ENCODE measurements at places on chromosomes 12 and 14.

- peak; percentile 66 for DNase-seq
Measured at GRCh38 chr12:132285991-132286681, 43.3 kb downstream of the GALNT9 start.

- DNase-seq: no peak
Measured at GRCh38 chr12:94239332-94239993, 91.1 kb downstream of the PLXNC1 start.

- no peak for DNase-seq
Measured at GRCh38 chr14:91338379-91338778, 79.2 kb downstream of the CCDC88C start.

DNA sequence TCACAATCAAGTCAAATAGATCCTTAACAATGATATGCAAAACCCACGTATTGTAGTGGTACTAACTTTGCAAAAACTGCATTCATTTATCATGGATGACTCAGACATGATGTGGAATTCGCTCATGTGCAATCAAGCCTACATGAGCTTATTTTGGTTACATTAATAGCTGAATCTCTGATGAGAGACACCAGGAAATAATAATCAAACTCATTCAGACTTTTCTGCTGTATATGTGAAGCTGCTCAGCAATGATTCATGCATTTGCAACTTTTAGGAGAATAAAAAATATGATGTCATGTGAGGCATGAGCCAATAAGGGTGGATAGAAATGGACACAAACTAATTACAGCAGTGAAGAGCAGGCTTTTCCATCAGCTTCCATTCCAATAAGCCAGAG is 1075.8 kb upstream of the TMEM132C start:
- no peak for DNase-seq

- DNase-seq: no peak
Measured at GRCh38 chr12:99068993-99069747, 424.1 kb downstream of the APAF1 start.

GRCh38 chr12:25896981-25897380 is 61.5 kb upstream of the RASSF8 start:
- no peak for DNase-seq

GRCh38 chr12:24975425-24975824 is 26.5 kb upstream of the BCAT1 start:
- DNase-seq: no peak

- DNase-seq: no peak
Measured at GRCh38 chr12:97398704-97399103, 63.9 kb upstream of the RMST start.

DNA sequence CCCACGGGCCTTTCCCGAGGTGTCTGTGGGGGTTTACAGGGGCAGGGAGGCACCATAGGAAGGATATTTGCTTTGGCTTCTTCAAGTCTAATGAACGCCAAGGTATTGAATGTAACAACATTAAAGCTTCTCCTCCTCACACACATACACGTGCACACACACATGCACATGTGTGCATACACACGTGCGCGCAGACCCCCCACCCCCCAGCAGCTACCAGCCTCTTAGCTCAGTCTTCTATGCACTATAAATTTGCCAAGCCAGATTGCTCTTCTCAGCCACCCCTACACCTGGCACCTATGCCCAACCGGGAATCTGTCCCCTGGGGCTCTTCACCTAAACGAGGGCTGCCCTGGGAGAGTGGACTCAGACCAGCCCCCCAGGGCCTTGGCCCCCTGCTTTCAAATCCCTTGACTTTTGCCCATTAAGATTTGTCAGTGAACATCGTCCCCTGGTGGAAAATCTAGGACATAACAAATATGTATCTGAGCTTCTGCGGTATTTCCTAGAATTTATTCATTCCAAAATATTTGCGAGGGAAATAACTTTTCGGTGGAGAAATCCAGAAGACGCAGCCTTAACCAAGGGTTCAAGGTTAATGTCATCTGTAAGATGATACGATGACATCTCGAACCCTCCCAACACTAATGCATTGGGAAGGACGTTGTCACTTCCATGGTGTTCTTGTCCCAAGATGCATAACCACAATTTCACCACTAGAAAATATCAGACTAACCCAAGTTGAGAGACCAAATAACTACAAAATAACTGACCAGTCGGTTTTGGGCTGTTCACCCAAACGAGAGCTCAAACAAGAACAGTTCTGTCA is 330.4 kb downstream of the MED13L start:
- no peak for DNase-seq

DNA sequence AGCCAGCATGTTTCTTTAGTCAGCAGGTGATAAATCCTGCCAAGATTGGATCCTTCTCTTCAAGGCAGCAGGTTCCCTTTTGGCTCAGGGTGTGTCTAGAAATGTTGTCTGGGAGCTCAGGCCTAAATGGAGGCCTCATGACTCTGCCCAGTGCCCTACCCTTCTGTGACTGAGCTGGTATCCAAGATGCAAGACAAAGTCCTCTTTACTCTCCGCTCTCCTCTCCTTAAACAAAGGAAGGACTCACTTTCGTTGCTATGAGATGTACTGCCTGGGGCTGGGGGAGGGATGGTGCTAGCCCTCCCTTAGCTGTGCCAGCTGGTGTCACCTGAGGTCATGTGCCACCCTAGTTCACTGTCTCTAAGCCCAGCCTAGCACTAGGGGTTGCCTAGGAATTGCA is 13.8 kb upstream of the TMPRSS12 start:
- DNase-seq: no peak

GRCh38 chr12:80269803-80270552 is 170.6 kb downstream of the OTOGL start:
- DNase-seq: no peak

GRCh38 chr12:79689061-79689476 is 1.7 kb downstream of the PAWR start:
- no peak for DNase-seq

GRCh38 chr14:51609251-51609954 is 42.3 kb upstream of the FRMD6 start:
- no peak for DNase-seq

- no peak for DNase-seq
Measured at GRCh38 chr12:89384807-89385206, 32.5 kb upstream of the DUSP6 start.

DNA sequence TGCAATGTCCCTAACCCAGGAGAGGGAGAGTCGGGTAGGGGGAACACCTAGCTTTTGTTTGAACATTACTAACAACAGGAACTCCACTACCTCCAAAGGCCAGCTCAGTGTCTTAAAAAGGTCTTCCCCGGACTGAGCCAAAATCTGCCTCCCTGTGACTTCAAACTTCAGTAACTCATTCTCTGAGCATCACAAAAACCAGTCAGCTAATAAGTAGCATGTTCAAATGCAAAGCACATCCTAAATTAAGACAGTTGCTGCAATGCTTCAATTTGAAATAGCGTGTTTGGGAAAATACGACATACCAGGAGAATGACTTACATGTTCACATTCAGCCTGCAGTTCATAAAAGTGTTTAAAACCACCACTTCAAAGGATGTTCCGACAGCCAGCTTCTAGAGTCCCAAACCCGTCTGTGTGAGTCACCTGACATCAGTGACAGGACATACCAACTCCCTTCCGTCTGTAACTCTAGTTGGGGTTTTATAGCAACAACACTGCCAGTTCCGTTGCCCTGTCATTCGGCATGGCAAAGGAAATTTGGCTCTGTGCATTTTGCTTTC is 13.0 kb downstream of the ZFP36L1 start:
- peak; percentile 46 for DNase-seq

DNA sequence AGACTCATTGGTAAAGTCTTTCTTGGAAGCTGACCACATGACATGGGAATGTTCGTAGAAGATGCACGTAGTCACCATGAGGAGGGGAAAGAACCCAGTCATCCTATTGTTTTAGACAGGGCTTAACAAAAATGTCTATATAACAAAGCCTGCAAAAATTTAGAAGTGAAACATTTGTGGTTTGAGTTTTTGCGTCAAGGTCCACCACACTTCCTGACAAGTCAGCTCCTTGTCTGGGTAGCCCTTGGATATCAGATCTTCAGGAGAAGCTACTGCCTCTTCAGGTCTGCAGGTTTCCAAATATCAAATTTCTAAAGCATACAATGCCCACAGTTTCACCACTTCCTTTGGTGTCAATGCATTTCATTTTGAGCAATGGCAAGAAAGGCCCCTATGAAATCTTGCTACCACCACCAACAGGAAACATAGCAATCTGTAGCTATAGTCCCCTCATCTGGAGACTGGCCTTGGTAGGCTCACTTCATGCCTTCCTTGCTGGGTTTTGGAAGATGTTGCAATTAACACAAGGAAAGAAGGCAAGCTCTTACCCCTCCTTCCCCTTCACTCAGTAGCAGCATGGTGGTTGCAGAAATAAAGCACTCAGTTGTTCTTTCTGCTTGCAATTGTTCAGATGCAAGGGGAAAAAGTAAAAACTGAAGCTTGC is 235.2 kb downstream of the PCNX1 start:
- DNase-seq: no peak

GRCh38 chr14:100348784-100349685 is 25.9 kb downstream of the SLC25A47 start:
- no peak for DNase-seq

DNA sequence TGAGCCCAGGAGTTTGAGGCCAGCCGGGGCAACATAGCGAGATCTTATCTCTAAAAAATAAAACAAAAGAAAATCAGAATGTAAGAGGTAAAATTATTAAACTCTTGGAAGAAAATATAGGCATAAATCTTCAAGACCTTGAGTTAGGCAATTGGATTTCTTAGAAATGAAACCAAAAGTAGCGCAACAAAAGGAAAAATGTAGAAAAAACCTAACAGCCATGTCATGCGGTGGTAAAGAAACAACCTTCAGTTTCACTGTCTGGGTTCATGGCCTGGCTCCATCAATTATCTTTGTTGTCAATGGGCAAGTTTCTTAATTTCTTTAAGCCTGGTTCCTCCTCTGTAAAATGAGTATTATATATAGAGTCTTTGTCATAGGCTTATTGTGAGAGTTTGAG is 5.6 kb upstream of the GCH1 start:
- DNase-seq: no peak

- peak; percentile 16 for DNase-seq
Measured at GRCh38 chr12:68240079-68240478, 13.3 kb downstream of the IL22 start.

GRCh38 chr12:45852508-45852907 is 123.0 kb downstream of the ARID2 start:
- no peak for DNase-seq

GRCh38 chr14:93906341-93907329 is 20.5 kb upstream of the FAM181A start:
- peak; percentile 51 for DNase-seq

- DNase-seq: no peak
Measured at GRCh38 chr12:106769546-106769945, 4.9 kb upstream of the RIC8B start.

DNA sequence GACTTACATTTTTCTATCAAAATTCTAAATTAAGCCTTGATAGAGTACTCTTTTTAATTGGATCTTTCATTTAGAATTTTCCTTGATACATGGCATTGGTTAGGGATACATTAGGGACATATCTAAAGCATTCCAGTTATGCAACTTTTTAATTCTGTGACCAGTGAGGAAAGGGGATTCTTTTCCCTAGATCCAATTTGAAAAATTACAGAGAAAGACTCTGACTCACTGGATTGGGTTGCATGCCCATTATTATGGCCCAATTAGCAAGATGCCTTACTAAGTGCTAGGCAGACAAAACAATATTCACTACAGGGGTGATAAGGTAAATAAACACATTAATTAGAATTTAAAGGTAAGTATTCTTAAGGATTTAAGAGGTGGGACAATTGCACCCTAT is 5.2 kb upstream of the RAD52 start:
- no peak for DNase-seq

- no peak for DNase-seq
Measured at GRCh38 chr14:44863271-44863670, 98.5 kb downstream of the KLHL28 start.

GRCh38 chr12:126770188-126770587 is 1496.8 kb upstream of the TMEM132C start:
- no peak for DNase-seq

- DNase-seq: no peak
Measured at GRCh38 chr12:123038966-123039365, 58.5 kb downstream of the ARL6IP4 start.

DNA sequence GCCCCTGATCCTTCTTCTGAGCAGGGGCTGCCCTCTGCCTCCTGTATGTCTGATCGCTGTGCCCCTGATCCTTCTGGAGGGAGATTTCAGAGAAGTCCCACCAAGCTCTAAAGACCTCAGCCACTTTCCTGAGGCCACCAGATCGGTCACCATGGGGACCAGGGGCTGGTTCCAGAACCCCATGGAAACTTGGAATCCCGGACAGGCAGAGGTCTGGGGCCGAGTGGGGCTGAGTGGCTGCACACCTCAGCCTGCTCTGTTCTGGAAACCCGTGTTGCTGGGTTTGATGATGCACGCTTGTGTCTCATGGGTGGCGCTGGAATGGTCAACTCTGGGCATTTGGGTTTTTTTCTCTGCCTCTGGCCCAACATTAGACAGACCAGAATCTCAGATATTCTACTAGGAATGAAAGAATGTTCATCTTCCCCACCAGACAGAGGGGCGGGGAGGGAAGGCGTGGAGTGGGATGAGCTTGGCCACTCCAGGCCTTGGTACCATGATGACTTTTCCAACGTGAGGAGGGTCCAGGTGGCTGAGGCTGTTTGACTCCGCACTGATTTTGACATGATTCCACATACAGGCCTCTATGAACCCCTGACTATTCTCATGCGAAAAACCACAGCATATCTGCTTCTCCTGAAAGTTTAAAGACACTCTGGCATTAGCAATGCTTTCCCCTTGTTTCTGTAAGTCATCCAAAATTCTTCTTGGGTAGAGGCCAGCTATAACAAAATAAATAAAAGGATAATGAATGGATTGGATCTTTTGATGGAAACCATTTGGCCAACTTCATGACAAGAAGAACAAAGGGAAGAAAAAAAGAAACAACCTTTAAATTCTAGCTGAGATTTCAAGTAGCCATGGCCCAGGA is 114.5 kb downstream of the ADGRD1 start:
- peak; percentile 54 for DNase-seq

DNA sequence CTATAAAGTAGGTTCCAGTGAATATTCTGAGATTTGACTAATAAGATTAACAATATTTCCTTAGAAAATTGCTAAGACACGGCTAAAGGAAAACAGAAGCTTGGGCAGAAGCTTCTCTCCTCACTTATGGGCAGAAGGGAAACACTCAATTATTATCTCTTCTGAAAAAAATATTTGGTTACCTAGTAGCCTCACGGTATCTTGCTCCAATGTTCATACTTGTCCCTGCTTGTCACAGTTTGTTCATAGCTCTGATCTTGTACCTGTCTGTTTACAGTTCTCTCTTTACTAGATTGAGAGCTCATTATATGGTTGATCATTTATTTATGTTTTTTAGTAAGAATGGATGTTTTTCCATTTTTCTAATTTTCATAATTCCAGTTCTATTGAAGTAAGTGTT is 458.0 kb upstream of the ATP2B1 start:
- no peak for DNase-seq

GRCh38 chr12:124864326-124864752 is 675 bp upstream of the SCARB1 start:
- DNase-seq: no peak

- peak; percentile 32 for DNase-seq
Measured at GRCh38 chr14:68789821-68790643, 2.8 kb downstream of the ZFP36L1 start.

- DNase-seq: no peak
Measured at GRCh38 chr12:71558445-71558844, 105.2 kb downstream of the ZFC3H1 start.

Measured in mucosa of gallbladder (tissue), 1 donor.